Effector memory CD8-positive, alpha-beta T cell (primary cell): ENCODE measurements at places on chromosomes 6 and 20.
A peak's percentile ranks its signal among the peaks of the same experiment; 100 is the strongest.

DNA sequence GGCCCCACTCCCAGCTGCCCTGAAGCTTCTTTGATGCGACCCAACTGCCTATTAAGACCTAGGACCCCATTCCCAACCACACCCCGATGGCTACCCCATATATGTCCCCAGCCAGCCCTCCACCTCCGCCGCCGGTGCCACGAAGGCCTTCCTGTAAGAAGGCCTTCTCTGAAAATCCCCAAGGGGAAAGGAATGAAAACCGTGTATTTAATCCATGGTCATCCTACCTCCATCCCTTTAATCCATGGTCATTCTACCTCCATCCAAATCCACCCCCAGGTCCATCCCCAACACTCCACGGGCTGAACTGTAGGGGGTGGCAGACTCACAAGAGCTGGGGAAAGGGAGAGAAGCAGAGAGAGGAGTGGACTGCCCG is 545 bp upstream of the VSX1 start:
- DNase-seq: no peak

GRCh38 chr6:26360451-26361416 is 4.3 kb upstream of the BTN3A2 start:
- DNase-seq: peak; percentile 35

- no peak for DNase-seq
Observed at GRCh38 chr20:7798176-7798575, 142.1 kb downstream of the HAO1 start.

GRCh38 chr6:46325561-46326530 is 155.1 kb upstream of the ENPP5 start:
- DNase-seq: peak; percentile 38

DNA sequence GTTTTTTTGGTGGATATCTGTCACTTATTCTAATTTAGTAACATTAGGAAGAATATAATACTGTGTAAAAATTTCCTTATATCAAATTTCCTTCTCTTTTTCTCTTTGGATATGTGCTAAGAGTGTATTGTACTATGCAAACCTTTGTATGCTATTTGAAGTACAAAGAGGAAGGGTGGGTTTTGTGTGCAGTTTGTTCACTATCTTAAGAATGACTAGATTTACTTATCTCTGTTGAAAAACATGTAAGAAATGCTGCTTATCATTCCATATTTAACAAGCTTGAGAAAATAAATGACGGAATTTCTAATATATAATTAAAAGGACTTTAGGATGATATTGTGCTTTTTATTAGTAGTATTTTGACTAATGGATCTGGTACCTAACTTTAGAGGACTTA is 13.1 kb downstream of the CD2AP start:
- no peak for DNase-seq

GRCh38 chr6:88983532-88983931 is 20.1 kb upstream of the RNGTT start:
- DNase-seq: no peak

DNA sequence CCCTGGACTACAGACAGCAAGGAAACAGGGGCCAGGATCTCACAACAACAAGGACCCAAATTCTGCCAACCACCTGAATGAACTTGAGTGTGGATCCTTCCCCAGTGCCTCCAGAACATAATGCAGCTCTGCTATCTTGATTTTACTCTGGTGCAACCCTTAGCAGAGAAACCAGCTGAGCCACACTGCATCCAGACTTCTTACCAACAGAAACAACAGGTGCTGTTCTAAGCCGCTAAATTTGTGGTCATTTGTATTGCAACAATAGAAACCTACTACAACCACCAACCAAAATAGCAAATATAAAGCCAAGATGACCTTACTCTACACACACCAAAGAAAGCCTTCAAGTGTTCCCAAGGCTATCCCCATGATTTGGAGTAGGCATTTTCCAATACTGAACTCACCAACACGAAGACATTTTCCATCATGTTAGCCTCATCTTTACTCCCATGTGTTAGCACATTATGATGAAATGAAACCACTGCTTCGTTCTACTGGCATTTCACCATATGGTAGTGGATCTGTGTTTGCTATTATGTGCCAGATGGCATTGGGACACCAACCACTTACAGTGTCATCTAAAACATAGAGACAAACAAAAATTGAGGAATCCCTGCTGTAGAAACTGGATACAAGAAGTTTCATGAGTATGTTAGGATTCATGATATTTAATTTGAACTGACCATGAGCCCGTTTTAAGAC is 249.8 kb upstream of the ID4 start:
- no peak for DNase-seq

- DNase-seq: no peak
Observed at GRCh38 chr6:160249671-160250070, 8.9 kb downstream of the SLC22A2 start.

DNA sequence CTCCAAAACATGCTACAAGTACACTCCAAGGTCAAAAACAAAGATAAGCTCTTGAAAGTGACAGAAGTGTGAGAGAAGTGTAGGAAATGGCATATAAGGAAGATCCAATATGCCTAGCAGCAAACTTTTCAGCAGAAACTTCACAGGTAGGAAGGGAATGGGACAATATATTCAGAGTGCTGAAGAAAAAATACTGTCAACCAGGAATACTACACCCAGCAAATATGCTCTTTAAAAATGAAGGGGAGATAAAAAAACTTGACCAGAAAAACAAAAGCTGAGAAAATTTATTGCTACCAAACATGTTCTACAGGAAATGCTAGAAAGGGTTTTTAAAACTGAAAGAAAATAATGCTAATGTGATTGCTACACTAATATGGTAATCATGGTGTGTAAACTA is 46.2 kb downstream of the THBS2 start:
- no peak for DNase-seq

DNA sequence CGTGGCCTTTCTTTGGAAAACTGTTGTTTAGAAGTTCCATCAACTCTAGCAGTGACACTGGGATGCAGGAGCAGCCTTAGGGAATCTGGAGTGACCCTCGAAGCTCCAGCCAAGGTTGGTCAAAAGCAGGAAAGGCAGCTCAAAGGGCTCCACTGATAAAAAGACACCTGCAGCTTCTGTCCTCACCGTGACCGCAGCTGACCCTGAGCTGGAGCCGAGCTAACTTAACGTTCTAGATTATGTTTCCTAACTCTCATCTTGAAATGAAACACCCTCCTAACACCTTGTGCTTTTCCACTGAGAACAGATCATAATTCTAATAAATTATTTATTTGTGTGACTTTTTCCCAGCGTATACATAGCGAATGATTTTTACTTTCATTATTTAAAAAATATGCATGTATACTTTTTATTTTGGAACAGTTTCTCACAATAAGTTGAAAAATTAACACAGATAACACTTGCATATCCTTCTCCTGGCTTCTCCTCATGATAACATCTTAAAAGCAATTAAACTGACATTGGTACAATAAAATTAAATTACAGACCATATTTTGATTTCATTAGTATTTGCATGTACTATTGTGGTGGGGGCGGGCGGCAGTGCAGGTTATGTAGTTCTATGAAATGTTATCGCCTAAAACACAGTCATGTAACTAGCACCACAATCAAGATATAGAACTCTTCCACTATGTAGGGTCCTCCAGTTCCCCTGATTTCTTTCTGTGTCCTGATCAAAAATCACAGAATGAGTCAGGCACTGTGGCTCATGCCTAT is 116.1 kb downstream of the MOXD1 start:
- no peak for DNase-seq

GRCh38 chr6:148370176-148370575 is 27.5 kb downstream of the SASH1 start:
- DNase-seq: no peak

DNA sequence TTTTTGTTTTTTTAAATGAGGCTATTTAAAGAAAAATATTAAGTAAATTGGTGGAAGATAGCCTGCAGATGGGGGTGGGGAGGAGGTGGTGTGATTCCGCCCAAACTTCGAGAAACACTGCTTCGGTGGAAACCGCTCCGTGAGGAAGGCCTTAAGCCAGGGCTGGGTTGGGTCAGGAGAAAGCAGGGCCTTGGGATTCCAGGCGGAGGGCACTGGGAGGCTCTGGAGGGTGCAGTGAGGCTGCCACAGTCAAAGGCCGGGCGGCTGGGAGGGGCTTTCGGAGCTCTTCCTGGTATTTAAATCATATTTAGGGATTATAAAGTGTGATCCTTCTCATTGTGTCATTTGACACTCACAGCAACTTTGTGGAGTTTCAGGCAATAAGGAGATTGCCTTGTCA is 22.2 kb upstream of the SCRT2 start:
- no peak for DNase-seq

- no peak for DNase-seq
Observed at GRCh38 chr6:147618927-147619326, 110.4 kb downstream of the SAMD5 start.

GRCh38 chr6:51094271-51094670 is 275.6 kb downstream of the TFAP2B start:
- no peak for DNase-seq

DNA sequence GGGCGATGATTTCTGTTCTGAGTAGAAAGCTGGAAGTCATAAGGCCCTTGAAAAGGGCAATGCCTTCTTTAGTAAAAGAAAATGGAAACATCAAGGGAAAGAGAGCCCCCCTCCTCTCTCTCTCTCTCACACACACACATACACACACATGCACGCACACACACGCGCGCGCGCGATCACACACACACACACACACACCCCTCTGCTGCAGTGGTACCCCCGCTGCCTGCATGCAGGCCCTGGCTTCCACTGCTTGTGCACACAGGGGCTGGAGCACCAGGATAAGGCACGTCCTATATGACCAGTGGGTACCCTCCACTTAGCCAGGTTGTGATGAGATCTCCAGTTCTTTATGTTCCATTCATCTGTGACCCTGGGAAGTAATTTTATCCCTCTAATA is 300.9 kb downstream of the SLC35F1 start:
- no peak for DNase-seq

- DNase-seq: no peak
Observed at GRCh38 chr6:38909015-38909730, 139.4 kb upstream of the GLP1R start.

- DNase-seq: no peak
Observed at GRCh38 chr6:35128496-35128895, 12.6 kb downstream of the TCP11 start.

GRCh38 chr6:148608199-148608951 is 138.5 kb upstream of the UST start:
- no peak for DNase-seq

- no peak for DNase-seq
Observed at GRCh38 chr6:92708270-92708669, 711.1 kb downstream of the EPHA7 start.

DNA sequence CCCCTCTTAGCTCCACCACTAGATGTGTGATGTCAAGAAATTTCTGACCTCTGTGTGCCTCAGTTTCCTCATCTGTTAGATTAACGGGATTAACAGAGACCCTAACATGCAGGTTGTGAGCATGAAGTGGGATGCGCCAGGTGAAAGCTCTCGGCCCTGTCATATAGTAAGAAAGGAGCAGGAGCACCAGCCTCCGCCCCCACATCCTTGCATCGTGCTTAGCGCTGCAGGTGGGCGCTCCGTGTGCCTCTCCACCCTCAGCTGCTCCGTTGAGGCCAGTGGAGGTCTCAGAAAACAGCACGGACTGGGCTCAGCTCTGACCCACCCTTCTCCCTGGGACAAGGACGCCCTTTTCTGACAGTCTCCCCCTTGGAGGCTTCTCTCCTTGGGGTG is 63.4 kb downstream of the TCP11 start:
- no peak for DNase-seq

GRCh38 chr6:143969077-143969476 is 39.0 kb downstream of the PLAGL1 start:
- no peak for DNase-seq

GRCh38 chr20:47682028-47682783 is 103.1 kb downstream of the SULF2 start:
- no peak for DNase-seq

DNA sequence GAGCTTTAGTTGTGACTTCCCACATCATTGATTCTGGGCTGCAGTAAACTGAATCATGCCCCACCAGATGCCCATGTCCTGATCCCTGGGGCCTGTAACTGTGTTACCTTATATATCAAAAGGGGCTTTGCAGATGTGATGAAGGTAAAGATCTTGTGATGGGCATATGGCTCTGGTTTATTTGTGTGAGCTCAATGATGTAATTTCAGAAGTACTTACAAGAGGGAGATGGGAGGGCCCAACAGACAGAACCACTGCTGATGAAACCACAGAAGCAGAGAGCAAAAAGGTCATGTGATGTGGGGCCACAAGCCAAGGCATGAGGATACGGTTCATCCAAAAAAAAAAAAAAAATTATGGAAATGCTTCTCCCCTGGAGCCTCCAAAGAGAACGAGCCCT is 118.7 kb downstream of the TOX2 start:
- no peak for DNase-seq

DNA sequence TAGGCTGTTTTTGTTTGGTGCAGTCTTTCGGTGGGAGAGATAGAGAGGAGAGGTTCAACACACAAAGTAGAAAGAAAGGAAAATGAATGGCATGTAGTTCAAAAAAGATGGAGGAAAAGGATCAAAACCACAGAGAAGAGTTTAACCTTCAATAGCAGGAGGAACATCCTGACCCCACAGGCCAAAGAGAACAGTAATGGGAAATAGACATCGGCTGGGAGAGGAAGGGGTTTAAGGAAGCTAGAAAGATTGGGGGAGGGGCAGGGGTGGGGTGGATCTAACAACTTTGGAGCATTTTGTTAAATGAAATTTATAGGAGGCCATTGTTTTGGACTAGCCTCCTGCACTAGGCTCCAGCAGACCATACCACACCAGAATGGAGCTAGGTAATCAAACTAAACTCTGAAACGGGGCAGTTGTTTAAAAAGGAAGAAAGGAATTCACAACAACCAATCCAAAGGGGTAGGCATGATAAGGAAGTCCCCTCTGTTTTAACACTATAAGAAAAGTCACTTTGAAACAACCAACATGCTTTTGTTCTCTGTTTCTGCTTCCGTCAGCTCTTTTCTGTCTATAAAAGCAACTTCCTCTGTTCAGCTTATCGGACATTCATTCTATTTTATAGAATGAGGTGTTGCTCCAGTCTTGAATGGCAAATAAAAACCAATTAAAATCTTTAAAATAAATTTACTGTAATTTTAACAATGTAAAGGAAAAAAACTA is 82.6 kb downstream of the EPB41L2 start:
- no peak for DNase-seq

DNA sequence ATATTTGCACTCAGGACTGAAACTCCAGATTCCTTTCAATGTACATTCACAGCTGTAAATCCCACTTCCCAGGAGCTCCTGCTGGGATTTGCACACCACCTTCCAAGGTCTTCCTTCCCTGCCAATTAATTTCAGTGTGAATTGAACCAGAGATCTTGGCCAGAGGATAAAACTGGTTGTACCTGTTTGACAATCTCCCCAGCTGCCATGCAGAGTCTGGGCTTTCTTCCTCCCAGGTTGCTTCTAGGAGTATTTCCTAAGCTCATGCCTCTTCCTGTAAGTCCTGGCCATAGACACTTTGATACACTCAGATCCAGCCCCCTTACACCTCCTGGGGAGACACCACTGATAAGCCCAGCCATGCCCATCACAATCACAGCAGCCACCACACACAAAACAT is 15.6 kb downstream of the MAFB start:
- DNase-seq: no peak
